ENCODE measurements at places on chromosomes 4 and X.

GRCh38 chr4:184100297-184100885 is 117.3 kb downstream of the ENPP6 start:
- no peak for DNase-seq

DNA sequence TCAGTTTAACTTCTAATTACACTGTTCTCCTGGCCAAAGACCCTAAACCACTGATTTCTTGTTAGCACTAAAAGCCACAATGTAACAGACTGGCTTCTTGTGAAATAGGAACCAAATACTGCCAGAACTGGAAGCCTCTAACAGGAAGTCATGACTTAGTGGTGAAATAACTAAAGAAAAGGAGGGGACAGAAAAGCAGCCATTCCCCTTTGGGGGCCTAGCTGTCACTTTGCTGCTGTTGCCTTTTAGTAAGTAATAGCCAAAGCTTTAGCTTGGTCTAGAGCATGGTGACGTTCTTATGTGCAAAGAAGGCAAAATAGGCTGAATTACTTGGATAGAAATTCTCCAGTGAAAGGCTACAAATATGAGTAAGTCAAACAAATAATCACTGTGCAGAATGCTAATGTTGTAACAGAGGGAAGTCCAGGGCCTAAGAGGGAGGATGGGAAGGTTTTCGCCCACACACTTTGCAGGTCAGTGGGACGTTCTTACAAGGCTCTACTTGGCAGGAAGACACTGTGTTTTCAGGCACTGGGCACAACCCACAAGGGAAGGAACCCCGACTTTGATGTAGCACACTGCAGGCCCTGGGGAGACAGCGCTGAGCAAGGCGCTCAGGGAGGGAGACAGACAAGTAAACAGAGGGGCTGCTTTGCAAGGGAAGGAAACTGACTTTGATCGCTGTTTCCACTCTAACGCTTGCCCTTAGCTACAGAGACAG is 16.7 kb downstream of the GAB3 start:
- no peak for DNase-seq

DNA sequence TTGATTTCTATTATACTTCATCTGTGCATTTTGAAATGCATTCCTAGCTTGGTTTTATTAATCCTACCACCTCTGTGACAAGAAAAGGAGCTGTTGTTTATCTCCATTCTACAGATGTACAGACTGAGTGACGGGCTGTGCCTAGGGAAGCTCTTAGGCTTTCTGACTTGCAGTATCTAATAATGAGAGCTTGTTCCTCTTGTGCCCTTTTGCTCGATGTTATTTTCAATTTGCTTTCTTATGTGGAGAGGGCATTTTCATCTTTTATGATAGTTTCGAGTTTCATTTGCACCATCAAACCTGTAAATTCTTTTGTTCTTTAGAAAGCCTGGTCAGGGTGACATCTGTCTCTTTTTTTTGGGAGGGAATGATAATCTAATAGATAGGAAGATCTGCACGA is 256.5 kb downstream of the C4orf33 start:
- no peak for DNase-seq

- no peak for DNase-seq
These were observed 7.9 kb upstream of the GNRHR start for GRCh38 chr4:67762086-67762485.

DNA sequence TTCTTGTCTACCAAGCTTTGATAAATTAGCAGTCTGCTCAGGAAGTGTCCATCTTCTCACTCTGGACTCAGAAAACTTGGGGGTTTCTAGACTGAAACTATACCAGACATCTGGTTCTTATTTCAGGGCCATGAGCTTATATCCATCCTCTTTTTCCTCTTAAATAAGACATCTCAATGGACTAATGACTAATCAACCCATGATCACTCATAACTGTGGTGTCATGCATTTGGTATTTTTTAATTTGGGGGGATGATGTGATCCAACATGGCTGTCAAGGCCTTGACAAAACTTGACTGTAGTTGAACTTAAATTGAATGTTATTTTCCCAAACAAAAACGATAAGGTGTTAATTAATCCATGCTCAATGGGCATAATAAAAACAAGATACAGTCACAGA is 87.8 kb downstream of the GPRASP3 start:
- no peak for DNase-seq
